ENCODE measurements at places on chromosomes 2 and 18.
A peak's percentile ranks its signal among the peaks of the same experiment; 100 is the strongest.

GRCh38 chr2:42053482-42053790 is 5.6 kb downstream of the PKDCC start:
- no peak for DNase-seq

GRCh38 chr2:166895243-166895642 is 7.0 kb downstream of the XIRP2 start:
- no peak for DNase-seq

DNA sequence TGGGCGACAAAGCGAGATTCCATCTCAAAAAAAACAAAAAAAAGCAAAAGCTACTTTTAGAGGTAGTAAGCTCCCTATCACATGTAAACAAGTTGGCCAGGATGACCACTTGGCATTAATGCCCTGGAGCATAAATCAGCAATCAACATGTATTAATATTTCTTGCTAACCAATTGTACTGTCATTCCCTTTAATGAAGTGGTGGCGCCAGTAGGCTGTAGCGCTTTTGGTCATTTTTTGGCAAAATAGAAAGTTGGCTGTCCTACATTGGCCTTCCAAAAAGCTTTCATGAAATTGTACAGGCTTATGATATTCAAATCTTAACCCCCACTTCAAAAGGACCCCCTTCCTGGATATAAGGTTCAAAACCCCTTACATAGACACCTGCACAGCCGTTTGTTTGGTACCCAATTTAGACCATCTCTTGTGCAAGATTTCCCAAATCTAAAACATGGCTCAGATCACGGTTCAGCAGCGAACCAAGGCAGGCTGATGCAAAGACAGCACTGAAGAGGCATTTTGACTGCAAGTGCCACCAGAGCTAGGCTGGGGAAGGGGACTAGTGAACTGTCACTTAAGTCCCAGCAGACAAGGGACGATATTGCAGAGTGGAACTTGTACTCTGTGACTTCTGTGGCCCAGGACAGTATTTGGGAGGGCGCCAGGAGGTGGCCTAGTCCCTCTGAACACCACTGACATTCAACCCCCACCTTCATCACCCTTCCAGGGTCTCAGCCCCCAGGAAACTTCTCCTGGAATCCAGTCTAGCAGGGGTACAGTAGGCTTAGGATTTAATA is 31.9 kb downstream of the SMAD7 start:
- DNase-seq = peak; percentile 16

GRCh38 chr2:234425639-234426603 is 71.0 kb downstream of the ARL4C start:
- no peak for DNase-seq

- DNase-seq = peak; percentile 12
Observed at GRCh38 chr2:72991439-72991725, 74.1 kb downstream of the EMX1 start.

Data from ovary (tissue), 10 donors.